Body of pancreas (tissue), 4 donors: ENCODE measurements at places on chromosomes 1 and 21. TPM values are rescaled to one million over a fixed set of nuclear protein-coding genes. Genes with fewer than 3 reads are reported as not detected.

DNA sequence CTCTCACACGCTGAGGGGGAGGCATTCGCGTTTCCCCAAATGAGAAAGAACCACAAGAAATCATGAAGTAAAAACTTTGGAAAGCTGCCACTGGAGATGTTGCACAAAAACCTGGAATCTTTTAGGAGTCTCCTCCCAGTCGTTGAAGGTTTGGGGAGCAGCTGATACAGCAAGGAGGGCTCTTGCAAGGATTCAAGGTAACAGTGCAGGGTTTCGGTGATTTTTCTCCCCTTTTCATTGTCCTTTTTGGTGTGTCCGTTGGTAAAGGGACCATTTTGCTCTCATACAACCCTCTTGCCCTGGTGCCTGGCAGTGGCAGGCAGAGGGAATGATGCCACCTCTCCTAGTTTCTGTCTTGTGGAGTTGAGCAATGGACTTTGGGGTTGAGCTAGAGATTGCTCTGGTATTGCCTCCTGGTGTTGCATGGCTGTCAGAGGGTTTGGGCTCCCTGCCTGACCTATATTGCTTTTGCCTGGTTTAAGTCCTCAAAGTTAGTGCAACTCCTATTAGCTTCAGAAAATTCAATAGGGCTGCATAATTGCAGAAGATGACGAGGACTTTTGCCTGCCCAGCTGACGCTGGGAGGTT is 872 bp downstream of the BRINP2 start:
- no peak for DNase-seq

DNA sequence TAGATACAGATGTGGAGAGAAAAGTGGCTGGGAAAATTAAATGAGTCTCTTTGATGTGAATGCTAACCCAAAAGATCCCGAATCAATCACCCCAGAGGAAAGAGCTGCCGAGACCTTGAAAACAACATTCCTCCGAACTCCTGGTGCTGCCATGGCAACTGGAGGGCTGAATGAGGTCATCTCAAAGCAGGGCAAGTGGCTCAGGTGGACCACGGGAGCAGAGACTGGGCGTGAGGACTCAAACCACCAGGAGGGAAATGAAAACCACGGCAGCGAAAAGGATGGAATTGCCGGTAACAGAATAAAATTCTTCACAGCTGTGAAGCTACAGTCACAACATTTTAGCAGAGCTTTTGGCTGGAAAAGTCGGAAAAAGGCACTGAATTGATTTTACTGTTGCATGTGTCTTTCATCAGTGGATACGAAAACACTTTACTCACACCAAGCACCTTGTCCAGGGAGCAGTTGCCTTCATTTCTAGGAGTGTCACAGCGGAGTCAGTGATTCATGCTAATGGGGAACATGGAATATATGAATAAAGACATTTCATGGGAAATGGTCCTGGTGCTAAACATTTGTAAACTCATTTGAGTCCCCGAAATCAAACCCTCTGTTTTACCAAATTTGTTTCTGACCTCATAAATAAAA is 23.2 kb upstream of the BECN2 start:
- DNase-seq, result peak; percentile 27

GRCh38 chr1:232556351-232556750 is 73.6 kb downstream of the SIPA1L2 start:
- no peak for DNase-seq

GRCh38 chr1:247614625-247615024 is 9.2 kb downstream of the OR2G3 start:
- DNase-seq, result no peak

DNA sequence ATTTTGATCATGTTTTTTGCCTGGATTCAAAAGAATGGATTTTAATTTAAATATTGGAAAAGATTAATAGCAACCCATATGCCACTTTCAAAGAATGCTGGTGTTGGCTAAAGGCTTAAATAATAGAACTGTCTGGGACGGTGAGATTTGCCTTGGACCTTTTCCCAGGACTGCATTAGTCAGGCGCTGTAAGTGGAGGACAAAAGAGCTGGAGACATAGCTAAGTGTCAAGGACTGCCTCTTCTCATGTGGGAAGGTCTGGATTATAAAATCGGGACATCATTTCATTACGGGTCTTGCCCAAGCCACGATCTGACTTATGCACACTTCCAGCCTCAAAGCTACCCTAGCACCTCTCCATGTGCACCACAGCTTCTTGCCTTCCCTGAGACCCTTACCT is 458.5 kb upstream of the DEPDC1 start:
- DNase-seq, result no peak

GRCh38 chr1:202278751-202279150 is 63.0 kb downstream of the UBE2T start:
- no peak for DNase-seq

ANGPTL1 gene
- 19.8 TPM for total RNA-seq

DNA sequence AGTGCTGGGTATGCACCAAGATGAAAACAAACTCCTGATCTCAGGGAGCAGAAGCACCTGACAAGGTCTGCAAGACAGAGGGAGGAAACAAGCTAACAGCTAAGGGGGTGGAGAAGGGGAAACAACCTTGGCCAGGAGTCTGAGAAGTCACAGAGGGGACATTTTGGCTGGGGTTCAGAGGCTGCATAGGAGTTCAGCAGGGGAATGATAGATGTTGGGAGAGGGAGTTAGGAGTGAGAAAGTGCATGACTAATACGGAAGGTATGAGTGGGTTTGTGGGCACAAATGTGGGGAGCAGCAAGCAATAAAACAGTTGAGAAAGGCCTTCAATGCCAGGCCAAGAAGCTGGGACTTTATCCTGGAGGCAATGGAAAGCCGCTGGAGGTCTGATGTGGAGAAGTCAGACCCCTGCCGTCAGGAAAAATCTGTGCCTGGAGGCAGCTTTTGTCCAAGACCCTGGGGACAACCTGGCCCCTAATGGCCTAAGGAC is 16.4 kb downstream of the EPHA2 start:
- no peak for DNase-seq

ALX3 gene
- total RNA-seq, result not detected

TMPRSS15 gene
- total RNA-seq, result not detected

LCE1F gene
- not detected for total RNA-seq

NTNG1 gene
- 0.26 TPM for total RNA-seq

AMY2B gene
- 1,483 TPM for total RNA-seq

PLXNA2 gene
- 44.5 TPM for total RNA-seq

- no peak for DNase-seq
Observed at GRCh38 chr21:28885853-28886177, 106.9 kb downstream of the LTN1 start.

DNA sequence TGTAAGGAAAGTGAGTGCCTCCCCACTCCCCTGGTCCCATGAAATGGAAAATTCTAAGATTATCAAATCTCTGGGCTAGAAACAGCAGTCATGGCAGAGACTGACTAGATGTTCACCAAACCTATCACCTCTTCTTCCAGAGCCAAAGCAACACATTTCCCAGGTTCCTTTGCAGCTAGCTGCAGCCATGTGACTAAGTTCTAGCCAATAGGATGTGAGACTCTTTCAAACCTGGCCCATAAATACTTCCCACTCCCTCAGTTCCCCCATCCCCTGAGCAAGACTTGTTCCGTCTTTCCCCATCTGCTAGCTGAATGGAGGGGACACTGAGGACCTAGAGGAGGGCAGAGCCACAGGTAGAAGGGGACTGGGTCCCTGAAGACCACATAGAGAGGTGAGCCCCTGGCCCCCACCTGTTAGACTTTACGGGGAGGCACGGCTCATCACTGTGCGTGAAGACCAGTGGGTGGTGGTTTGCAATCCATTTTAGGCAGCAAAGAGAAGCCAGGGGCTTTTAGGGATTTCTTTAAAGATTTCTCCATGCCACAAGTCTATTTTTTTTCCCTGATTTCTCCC is 17.2 kb downstream of the FAM43B start:
- no peak for DNase-seq

GRCh38 chr1:59194621-59195020 is 102.3 kb upstream of the FGGY start:
- no peak for DNase-seq

GRCh38 chr1:233261206-233261605 is 34.3 kb downstream of the PCNX2 start:
- no peak for DNase-seq

ECM1 gene
- 1.3 TPM for total RNA-seq

DNA sequence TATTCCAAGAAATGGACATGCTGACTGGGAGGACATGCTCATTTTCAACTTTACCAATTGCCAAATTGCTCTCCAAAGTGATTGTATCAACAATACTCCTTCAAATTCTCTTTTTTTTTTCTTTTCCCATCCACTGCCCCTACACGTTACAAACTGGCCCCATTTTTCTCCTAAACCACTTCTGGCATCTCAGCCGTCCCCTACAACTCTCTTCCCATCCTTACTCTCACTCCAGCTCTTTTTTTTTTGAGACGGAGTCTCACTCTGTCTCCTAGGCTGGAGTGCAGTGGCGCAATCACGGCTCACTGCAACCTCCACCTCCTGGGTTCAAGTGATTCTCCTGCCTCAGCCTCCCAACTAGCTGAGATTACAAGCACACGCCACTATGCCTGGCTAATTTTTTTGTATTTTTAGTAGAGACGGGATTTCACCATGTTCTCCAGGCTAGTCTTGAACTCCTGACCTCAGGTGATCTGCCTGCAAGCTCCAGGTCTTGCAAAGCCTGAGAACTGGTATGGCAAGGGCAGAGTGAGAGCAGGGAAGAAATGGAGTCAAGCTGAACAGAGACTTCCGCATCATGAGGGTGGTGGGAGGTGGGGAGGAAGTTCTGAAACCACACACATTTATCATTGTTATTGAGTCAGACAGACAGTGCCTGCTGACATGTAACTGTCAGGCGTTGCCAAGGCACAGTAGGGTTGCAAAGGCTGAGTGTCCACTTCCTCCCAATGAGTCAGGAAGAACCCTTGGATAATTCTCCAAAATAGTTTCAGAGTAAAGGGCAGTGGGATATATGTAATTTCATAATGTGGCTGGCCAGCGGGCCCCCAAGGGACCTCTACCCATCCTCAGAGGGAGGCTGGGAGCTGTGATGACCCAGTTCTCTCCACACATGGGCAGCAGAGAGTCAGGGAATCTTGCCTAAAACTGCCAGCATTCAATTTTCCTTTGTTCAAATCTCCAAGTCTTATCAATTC is 17.4 kb downstream of the CELA3A start:
- no peak for DNase-seq

- DNase-seq, result no peak
Observed at GRCh38 chr21:36446301-36446700, 33.6 kb downstream of the CLDN14 start.

DNA sequence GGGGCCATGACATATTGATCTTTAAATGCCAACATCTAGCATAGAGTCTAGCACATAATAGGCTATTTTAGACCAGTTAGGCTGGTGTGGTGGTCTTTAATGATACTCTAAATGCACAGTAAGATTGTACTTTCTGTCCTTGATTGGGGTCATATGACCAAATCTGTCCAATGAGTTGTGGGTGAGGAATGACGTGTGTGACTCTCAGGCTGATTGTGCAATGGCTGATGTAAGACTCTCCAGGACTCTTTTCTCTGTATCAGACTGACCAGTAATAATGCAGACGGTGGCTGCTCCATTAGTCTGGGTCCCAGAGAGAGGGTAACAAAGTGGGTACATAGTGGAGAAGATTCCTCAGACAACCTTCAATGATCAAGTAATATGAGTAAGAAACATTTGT is 541.6 kb upstream of the CAMK1G start:
- DNase-seq, result no peak

GRCh38 chr1:37718901-37719571 is 26.7 kb downstream of the CDCA8 start:
- no peak for DNase-seq

GRCh38 chr1:913491-914130 is 10.1 kb upstream of the SAMD11 start:
- DNase-seq, result no peak

BGLAP gene
- total RNA-seq, result not detected

- no peak for DNase-seq
Observed at GRCh38 chr1:29195881-29196291, 14.2 kb upstream of the SRSF4 start.

C1QB gene
- 85.4 TPM for total RNA-seq

DNA sequence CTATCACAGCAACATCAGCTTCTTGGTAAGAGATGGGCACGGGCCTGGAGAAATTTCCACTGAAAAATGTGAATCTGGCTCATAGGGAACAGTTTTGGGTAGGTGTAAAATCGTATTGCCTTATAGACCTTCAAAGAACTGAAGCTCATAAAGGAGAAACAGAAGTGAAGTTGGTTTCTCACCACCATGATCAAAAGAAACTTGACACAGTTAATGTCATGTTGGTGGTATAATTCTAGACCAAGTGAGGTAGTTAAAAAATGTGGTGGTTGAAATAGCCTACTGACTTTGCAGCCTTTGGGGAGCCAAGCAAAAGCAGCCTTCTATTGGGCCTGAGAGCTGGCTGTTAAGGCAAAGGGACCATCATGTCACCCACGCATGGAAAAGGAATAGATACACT is 8.9 kb downstream of the CD1D start:
- DNase-seq, result no peak

SYT2 gene
- total RNA-seq, result not detected

DNA sequence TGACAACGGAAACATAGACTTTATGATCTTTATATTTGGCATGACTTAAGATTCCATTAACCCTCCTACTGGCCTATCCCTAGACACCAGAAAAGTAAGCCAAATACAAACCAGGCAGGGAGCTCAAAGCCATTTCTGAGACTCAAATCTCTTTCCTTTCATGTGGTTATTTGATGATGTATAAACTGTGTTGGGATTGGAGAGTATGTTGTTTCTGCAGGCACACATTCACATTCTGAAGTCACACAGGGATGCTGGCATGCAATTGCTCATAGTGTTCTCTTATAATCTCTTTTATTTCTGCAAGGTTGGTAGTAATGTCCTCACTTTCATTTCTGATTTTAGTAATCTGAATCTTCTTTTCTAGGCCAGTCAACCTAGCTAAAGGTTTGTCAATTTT is 5.8 kb downstream of the ZMYND12 start:
- no peak for DNase-seq

- no peak for DNase-seq
Observed at GRCh38 chr1:66489972-66490601, 43.9 kb upstream of the SGIP1 start.

KCNJ9 gene
- not detected for total RNA-seq

- no peak for DNase-seq
Observed at GRCh38 chr1:61332796-61333195, 250.4 kb downstream of the NFIA start.

NPR1 gene
- 11.7 TPM for total RNA-seq

DNA sequence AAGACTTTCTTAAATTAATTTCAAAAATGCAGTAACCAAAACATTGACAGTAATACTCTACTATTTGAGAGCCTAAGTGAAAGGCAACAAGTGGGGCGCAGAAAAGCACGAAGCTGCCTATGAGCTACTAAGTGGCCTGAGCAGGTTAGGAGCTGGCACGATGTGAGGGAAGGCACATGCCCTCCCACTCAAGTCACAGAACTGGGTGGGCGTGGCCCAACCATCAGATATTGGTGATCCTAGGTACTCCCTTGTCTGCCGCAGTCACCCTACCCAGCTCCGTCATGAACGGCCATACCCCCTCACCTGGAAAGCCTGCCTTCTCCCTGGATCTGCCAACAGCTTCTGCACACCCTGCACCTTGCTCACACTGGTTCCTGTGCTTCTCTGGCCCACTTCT is 40.8 kb downstream of the SSBP3 start:
- no peak for DNase-seq

- DNase-seq, result no peak
Observed at GRCh38 chr1:202193614-202194327, at the start of gene LGR6. LGR6 (plus strand) TSS chr1:202193799; CDS start chr1:202193990, 191 bp downstream.

FCRL2 gene
- not detected for total RNA-seq

PRDM16 gene
- total RNA-seq, result 15.2 TPM
